ENCODE measurements at places on chromosomes 13 and 19.

DNA sequence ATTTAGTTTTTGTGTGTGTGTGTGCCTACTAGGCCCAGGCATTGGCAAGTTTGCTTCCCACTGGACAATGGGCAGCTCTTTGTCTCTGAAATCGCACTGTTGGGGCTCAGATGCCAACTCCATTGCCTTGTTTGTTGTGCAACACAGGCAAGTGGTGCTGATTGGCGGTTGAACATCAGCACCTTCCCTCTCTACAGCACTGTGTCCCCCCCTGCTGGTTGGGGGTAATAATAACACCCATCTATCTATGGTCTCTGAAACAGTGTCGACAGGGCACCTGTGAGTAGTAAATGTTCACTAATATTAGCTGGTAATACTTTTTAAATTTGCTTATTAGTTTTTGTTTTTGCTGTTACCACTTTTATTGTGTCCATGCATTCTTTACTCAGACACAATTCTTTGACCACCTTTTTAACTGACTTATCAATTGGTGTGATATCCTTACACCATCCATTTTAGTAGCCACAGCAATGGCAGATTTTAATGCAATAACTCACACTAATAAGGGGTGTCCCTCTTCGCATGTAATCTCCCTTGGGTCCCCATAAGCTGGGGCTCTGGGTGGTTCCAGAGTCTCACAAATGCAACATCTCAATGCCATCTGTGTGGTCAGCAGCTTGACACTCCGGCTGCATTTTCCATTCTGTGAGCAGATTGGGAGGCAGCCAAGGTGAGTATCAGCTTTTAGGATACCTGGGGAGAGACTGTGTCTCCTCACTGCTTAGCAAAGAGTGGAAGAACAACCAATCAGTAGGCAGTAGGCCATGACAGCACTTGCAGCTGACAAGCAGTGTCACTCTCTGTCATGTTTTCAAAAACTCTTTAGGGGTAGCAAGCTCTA, 47.7 kb upstream of the UQCRFS1 start:
- DNase-seq: peak; percentile 2

DNA sequence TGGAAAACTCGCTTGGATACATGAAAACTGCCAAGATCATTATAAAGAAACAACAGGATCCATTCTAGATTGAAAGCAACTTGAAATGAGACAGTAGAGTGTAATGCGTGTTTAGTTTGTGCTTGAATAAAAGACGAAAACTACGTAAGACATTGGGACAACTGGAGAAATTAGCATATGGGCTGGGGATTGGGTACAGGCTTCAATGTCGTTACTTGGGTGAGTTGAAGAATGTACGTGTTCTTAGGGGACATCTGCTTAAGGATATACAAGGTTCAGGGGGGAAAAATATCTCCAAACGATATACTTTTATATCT, 471 bp upstream of the ERVK3-1 start:
- DNase-seq: no peak

DNA sequence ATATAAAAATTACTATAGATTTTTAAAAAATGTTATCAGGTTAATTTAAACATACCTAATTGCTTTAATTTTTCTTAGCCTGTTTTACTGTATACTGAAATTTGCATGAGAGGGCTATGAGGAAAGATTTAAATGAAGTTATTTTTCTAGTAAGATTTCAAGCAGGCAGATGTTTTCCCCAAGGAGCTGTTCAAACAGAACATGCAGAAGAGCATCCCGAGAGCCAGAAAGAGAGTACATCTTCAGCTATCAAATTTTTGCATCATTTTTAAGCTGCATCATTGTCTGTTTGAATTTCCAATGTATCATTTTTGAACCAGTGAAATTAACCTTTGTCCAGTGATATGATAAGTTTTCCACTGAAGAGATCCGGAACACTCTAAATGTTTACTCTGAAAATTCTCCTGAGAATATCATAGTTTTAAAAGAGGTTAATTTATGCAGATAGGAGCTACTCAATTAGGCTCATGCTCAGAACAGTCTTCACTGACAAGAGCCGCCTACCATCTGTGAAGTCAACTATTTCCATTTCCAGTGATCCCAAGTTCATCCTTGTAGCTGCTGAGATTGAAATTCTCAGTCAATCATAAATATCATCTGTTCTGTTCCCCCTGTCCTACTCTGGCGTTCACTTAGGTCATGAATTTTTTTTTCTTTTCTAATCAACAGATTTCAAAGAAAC, 467.7 kb upstream of the NBEA start:
- DNase-seq: no peak

- peak; percentile 89 for DNase-seq
These were observed 32.5 kb downstream of the CAPN12 start for GRCh38 chr19:38711726-38712153.

DNA sequence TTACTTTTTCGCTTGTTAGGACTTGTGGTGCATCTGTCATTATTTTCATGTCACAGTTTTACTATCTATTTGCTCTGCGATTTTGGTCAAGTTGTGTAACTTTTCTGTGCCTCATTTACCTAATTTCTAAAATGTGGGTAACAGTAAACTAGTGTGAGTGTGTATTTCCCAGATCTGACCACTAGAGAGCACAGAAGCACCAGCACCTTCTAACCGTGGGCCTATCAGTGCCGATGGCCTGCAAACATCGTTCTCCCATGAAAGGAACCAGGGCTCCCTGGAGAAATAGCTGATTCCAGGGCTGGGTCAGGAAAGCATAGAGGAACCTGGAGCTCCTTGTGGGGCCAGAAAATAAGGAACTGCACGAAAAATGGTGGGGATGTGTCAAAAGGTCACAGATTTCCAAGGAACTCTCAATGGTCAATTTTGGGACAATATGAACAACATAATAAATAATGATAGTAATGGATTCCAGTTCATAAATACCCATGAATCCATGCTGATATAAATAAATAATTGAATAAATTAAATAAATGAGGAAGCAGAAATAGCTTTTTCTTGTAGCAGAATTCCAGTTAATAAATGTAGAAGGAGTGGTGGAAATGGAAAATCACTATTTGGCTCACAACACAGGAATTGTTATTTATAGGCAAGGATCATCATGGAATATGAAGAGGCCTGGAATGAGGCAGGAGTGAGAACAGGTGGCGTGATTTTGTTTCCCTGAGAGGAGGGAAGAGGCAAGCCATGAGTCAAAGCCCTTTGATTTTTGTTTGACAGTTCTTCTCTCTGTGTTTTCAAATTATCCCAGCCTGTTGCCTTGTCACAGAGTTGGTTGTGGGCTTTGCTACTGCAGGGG, 31.1 kb downstream of the CEACAM8 start:
- DNase-seq: peak; percentile 24

DNA sequence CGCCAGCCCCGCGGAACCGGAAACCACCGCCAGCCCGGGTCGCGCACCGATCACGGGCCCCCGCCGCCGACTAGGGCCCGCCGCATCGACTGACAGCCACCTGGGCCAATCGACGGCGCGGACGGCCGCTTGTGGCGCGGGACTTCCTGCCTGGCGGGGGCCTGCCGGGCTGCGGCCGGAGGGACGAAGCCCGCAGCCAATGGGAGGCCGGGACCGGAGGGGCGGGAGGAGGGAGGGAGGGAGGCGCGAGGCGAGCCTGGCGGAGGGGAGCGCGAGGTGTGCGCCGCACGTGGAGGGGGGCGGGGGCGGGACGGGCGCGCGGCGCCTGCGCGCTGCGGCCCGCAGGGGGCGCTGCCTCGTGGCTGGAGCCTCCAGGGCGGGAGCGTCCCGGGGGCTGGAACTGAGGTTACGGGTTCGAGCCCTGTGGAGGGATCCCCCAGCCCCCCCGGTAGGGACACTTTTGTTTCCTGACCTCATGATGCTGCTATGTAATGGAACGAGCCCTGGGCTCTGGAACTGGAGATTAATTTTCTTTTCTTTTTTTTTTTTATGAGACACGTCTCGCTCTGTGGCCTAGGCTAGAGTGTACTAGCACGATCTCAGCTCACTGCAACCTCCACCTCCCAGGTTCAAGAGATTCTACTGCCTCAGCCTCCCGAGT, at the start of gene MLLT1:
Gene MLLT1 (minus strand): TSS at position 45 of the 661 bp plus-strand sequence. CDS start 191 bp downstream, outside the sequence.
- peak; percentile 98 for DNase-seq

GRCh38 chr13:83214452-83214851, 667.8 kb downstream of the SLITRK1 start:
- no peak for DNase-seq

GRCh38 chr19:43984687-43985000, 656 bp downstream of the ZNF155 start:
- no peak for DNase-seq

- DNase-seq: no peak
These were observed 17.4 kb downstream of the ZNF586 start for GRCh38 chr19:57786906-57787305.

DNA sequence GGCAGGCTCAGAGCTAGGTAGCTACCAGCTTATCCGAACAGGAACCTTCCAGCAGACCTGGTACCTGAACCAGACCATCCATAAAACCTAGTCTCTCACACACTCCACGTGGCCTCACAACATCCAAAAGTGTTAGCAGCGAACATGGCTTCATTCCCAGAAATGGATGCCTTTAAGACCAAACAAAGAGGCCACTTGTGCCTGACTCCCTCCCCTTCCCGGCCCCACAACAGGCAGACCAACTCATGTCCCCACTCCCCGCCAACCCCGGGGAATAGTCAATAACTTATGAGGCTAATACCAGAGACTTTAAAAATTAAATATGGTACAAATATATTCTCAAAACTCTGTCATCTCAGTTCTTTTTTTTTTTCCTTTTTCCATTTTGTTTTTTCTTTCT, 46.2 kb downstream of the ZNF557 start:
- DNase-seq: no peak

DNA sequence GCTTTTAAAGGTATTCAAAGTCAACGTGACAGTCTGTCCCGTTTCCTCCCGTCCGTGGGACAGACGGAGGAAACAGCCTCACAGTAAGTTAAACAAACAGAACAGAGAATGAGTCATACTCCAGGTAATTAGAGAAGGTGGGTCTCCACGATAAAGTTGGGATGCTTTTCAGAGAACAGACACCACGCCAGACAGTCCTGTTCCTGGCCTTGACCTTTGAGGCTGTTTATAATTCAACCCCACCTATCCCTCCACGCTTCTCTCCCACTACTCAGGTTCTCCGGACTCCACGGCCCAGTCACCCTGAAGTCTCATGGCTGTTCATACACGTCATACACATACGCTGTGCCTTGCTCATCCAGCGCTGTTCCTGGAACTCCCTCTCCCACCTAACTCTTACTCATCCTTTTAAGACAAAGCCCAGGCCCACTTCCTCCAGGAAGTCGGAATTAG, 42.5 kb downstream of the ARHGEF18 start:
- peak; percentile 36 for DNase-seq

- DNase-seq: no peak
These were observed 47.5 kb downstream of the GAS6 start for GRCh38 chr13:113816254-113816929.

DNA sequence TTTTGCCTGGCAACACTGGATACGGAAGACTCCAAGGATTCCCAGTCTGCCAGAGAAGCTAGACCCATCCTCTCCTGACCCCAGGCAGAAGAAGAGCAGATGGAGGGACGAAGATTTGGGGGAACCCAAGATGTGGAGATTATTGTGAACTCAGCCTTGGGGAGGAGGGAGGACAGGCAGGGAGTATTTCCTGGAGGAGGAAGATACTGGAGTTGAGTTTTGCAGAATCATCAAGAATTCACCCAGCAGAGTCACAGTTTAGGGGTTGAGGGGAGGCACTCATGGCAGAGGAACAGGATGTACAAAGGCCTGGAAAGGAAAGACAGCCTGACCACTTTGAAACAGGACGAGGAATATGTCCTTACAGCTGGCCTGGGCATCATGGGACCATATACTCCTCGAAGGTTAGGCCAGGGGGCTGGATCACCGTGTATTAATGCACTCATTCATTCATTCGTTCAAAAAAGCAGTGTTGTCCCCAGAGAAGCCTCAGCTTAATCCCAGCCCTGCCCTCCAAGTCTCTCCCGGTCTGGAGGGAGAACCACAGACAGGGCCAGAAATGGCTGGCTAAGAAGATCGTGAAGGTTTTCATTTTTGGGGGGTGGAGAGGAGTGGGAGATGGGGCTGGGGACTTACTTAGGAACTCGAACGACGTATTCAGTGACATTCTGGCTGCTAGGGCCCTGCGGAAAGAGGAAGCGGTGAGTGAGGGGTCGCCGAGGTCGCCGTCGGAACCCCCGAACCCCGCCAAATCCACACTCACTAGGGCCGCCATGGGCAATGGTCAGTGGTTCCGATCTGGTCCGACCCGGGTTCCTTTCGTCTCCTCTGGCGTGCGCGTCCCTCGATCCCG, 517 bp downstream of the GTF2F1 start:
- DNase-seq: no peak

GRCh38 chr19:45110851-45111266, 17.9 kb downstream of the PPP1R37 start:
- DNase-seq: no peak

GRCh38 chr19:35317464-35318043, 11.4 kb upstream of the CD22 start:
- DNase-seq: no peak

- DNase-seq: peak; percentile 48
These were observed 102.1 kb downstream of the INSR start for GRCh38 chr19:7191946-7192691.

DNA sequence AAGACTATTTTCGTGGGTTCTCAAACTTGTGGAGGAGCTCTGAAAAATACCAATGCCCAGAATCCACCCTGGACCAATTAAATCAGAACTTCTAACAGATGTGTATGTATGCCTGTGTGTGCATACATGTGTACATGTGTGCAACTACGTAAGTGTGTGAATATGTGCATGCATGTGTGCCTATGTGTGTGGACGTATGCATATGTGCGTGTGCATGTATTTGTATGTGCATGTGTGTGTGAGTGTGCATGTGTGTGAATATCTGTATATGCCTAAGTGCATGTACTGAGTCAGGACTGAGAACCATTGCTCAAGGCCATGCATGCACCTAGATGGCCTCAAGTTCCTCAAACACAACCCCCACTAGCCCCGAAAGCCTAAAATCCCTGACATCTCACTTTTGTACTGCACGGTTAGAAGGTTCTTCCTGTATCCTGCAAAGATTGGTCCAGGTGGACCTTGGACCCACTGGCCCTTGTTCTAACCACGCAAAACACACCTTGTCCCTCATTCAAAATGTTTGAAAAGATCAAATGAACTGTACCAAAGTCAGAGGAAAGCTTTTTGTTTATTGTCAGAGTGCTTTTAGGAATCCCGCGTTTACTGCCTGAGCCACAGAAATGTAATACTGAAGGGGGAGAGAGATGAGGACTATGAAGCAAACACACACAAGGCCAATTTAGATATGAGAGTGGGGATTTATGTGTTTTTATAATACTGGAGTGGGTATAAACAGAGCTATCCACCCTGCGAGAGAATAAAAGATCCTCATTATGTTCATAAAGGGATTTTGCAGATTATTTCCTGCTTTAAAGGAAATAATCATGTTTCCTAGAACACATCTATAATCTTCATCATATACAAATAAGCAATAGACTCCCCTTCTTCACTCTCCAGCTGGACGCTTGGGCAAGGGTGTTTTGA, 39.1 kb downstream of the LATS2 start:
- DNase-seq: no peak

- DNase-seq: no peak
These were observed 731.2 kb upstream of the PCDH9 start for GRCh38 chr13:67961331-67961730.

DNA sequence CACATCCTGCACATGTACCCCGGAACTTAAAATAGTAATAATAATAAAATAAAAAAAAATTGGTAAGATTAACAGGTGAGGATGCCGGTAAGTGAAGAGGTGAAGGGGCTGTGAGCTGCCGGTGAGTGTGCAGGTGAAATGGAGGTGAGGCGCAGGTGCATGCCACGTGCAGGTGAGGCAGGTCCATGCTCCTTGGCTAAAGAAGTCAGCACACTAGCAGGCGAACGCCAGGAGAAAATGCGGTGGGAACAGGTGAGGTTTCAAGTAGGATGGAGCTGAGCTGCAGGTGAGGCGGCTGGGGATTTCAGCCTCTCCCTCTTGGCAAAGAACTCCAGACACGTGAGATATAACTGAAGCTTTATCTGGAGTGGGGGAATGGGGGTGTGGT, 7.5 kb upstream of the TNFSF14 start:
- no peak for DNase-seq

Data from fibroblast of skin of abdomen (primary cell).